ENCODE measurements at places on chromosomes 13 and 19.

DNA sequence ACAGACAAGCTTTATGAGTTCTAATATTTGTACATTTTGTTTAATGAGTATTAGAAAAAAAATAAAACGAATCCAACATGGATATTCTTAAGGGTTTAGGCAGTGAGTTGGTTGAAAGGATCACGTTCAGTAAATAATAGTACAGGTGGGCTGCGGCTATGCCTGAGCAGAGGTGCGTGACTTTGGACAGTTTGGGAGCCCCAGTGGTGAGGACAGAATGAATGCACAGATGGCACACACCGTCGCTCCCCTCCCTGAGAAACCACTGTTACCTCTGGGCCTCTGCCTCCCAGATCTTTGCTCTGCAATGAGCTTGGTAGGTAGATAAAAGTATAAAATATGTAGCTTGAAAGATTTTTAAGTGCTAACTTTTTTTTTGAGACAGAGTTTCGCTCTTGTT, 153.3 kb downstream of the SIPA1L3 start:
- no peak for DNase-seq

- no peak for DNase-seq
Measured at GRCh38 chr19:13872339-13872694, 4.6 kb upstream of the NANOS3 start.

- no peak for DNase-seq
Measured at GRCh38 chr19:13637664-13638063, 126.7 kb upstream of the MRI1 start.

GRCh38 chr13:33994826-33995502, 177.0 kb downstream of the RFC3 start:
- DNase-seq, result no peak

- DNase-seq, result no peak
Measured at GRCh38 chr13:29355029-29355428, 240.5 kb downstream of the SLC7A1 start.

DNA sequence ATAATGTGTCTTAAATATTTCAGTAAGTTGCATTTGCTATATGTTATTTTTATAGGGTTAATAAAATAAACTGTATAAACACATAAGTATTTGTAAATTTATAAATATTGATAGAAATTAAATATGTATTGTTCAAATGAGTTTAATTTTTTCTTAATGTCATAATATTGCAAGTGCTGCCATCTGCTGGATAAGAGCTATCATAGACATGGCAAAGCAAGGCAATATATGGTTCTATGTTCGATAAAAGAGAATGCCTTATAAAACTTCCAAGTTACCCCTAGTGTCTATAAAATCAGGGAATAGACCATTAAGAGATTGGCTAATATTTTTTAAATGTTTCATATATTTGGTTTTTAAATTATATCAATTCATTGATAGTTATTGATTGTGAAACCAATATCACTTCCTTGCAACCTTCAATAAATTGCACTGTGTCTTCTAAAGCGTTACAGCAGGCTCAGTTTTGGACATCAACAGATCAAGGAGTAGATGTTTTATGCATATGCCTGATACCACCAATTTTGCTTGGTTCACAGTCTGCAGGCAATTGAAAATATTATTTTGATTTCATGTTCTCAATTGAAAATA, 29.0 kb upstream of the SLITRK6 start:
- no peak for DNase-seq

- DNase-seq, result peak; percentile 17
Measured at GRCh38 chr13:74726206-74726605, 592.0 kb upstream of the KLF12 start.

- DNase-seq, result no peak
Measured at GRCh38 chr13:28349371-28349770, 145.6 kb downstream of the FLT1 start.

- no peak for DNase-seq
Measured at GRCh38 chr13:79811170-79811569, 330.2 kb downstream of the NDFIP2 start.

- no peak for DNase-seq
Measured at GRCh38 chr13:91882918-91883317, 484.5 kb downstream of the GPC5 start.

DNA sequence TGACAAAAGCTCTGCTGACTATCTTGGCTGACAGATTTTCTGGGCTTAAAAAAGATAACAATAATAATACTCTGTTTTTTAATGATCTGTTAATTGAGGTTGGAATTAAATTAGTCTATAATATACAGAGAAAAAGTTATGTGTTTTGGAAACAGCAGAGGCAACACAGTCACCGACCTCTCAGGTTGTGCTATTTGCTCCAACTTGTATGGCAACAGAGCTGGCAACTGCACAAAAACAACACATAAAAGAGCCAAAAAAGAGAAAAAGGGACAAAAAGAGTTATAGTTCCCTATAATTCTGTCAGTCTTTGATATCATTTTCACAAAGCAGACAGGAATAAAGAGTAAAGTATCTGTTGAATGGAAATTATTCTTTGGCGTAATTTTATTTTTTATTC, 102.3 kb upstream of the POSTN start:
- no peak for DNase-seq

DNA sequence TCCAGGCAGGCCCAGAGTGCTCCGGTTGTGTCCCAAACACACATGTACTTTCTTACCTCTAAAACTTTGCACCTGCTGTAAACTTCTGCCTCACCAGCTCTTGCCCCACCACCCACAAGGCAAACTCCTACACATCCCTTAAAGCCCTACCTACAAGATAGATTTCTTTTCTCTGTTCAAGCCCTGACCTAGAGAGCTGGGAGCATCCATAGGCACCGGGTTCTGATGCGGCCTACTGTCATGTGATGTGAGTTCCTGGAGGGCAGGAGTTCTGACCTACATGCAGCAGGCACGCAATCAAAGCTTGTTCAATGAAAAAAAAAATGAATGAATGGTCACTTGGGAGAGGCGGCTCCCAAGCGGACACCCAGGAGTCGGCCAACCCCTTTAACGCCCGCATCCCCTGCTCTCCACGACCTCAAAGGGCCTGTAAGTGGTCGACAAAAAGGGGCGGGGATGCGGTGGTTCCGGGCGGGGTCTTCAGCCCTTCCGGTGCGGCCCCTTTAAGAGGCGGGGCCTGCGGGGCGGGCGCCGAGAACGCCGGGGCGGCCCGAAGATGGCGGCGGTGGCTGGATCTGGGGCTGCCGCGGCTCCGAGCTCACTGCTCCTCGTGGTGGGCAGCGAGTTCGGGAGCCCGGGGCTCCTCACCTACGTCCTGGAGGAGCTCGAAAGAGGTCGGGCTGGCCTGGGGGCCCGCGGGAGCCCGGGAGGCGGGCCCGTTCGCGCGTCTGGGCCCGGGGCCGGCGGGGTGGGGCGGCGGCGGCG, at the start of gene MAP1S:
Gene MAP1S (plus strand): TSS at position 534 of the 765 bp plus-strand sequence. CDS start 23 bp downstream, at position 557.
- no peak for DNase-seq
